ENCODE measurements at places on chromosomes 2 and 18.

DNA sequence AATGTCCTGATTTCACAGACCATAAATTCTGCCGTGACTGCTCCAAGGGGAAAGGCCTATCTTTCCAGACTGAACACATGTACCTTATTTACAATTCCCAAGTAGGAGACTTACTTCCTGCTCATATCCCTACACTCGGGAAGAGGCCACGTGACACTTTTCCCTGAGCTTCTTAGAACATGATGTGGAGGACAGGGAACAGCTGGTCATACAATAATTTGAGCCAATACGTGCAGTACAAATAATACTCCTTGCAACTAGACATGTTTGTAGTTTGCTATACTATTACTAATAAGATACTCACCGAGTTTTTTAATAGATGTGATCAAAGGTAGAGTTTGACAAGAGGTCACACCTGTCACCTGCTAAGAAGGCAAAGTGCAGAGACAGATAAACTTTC, 256.4 kb downstream of the SP3 start:
- no peak for DNase-seq

DNA sequence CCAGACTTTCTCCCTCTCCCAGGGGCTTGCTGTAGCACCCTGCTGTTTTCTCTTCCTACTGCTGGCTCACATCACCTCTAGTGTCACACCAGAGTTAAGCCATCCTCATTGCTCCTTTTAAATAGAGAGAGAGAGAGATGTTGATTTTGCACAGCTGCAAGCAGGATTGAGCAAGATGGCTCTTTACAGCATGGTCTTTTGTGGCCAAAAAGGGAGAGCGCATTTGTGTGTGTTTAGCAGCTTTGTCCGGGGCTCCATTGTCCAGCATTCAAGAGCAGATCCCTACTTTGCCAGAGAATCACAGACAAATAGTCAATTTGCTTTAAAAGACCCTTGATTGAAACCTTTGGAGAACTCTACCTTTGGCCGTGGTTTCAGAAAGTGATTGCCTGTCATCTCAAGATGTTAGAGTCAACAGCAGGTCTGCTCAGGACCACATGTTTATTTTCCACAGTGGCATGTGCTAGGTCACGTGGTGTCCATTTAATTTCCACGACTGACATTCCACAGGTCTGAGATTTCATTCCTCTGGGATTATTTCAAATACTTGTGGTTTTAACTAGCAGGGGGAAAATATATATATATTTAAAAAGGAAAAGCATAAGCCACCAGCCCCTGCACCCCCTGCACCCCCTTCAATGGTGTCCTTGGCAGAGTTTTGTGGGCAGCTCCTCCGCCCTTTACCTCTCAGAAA, 359.9 kb upstream of the SLC14A2 start:
- no peak for DNase-seq

DNA sequence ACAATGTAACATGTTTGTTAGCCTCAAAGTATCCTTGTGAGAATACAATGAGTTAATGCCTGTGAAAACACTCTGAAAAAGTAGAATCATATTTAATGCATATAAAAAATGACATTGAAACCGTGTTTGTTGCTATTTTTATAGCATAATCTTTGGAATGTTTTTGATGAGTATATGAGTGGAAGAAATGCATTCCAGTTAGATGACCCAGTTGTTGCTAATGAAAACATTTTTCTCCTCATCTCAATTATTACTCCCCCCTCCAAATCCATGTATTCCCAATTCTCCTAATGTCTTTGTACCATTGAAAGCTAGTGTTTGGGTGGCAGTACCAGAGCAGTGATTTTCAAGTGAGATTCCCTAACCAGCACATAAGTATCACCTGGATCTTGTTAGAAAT, 67.1 kb upstream of the DSEL start:
- no peak for DNase-seq

- no peak for DNase-seq
These were observed 77.2 kb upstream of the SLC38A11 start for GRCh38 chr2:165032559-165032958.

Data from hippocampal formation (tissue), 2 donors.